Type B pancreatic cell (in vitro differentiated cells): ENCODE measurements at places on chromosomes 3 and 15. TPM values are rescaled to one million over a fixed set of nuclear protein-coding genes. Genes with fewer than 3 reads are reported as not detected.

- DNase-seq = no peak
- peaks cover 3% of the 10 kb centered on the region for H3K27me3 ChIP-seq
These were observed 1.5 kb upstream of the NEO1 start for GRCh38 chr15:73050561-73051295.

GRCh38 chr3:13538520-13539291 is 10.2 kb upstream of the FBLN2 start:
- peak overlapping the region; percentile 89 for H3K27ac ChIP-seq
- peaks cover 15% of the 10 kb centered on the region for H3K4me1 ChIP-seq
- no peak for DNase-seq
- H3K4me3 ChIP-seq = no peak overlapping the region
- no peaks in the 10 kb centered on the region for H3K27me3 ChIP-seq

GRCh38 chr15:39919748-39920509 is at the start of gene GPR176:
Gene GPR176 (minus strand): TSS chr15:39920266. CDS start chr15:39920026, 240 bp downstream.
- peaks cover 4% of the 10 kb centered on the region for H3K4me1 ChIP-seq
- peaks cover 48% of the 10 kb centered on the region for H3K27me3 ChIP-seq
- H3K4me3 ChIP-seq = peak within 1 kb of the TSS; percentile 91

DNA sequence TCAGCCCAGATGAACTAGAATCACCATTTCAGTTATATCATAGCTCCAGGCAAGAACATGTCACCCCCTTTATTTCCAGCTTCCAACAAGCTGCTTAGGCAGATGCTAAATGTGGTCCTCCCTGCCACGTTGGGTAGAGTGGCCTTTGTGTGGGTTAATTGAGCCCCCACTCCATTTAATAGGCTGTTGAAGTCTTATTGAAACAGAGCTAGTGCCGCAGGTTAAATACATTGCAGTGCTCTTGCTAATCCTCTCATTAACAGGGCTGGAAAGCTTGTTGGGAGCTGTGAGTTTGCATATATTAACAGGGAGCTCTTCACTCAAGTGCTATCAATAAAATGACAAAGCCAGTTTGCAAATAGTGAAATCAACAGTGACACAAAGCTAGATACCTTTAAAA is 248.4 kb upstream of the CMC1 start:
- H3K27ac ChIP-seq = no peak overlapping the region
- no peaks in the 10 kb centered on the region for H3K36me3 ChIP-seq

DNA sequence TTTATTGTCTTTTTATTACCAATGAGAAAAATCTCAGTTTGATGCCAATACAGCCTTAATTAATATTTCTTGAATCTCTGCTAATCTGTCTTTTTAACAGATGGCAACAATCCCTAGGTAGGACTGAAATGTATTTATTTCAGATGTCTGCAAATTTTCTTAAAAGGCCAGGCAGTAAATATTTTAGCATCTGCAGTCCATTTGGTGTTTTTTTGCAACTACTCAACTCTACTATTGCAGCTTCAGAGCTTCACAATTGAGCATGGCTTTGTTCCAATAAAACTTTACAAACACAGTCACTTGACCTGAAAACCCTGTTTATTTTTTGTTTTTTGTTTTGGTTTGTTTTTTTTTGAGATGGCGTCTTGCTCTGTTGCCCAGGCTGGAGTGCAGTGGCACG is 82.7 kb downstream of the RARB start:
- peaks cover 45% of the 10 kb centered on the region for H3K4me1 ChIP-seq
- H3K27ac ChIP-seq = no peak overlapping the region
- no peaks in the 10 kb centered on the region for H3K27me3 ChIP-seq

GRCh38 chr3:134618478-134619300 is 32.1 kb downstream of the KY start:
- H3K36me3 ChIP-seq = no peaks in the 10 kb centered on the region
- H3K4me3 ChIP-seq = no peak overlapping the region
- no peak overlapping the region for H3K27ac ChIP-seq
- no peak for DNase-seq

- no peaks in the 10 kb centered on the region for H3K27me3 ChIP-seq
- H3K27ac ChIP-seq = no peak overlapping the region
- H3K36me3 ChIP-seq = no peaks in the 10 kb centered on the region
- no peak for DNase-seq
- H3K4me1 ChIP-seq = peaks cover 41% of the 10 kb centered on the region
These were observed 6.0 kb downstream of the SPATA12 start for GRCh38 chr3:57066471-57066870.

Gene TMF1
- 34.6 and 47.6 TPM in 2 replicates for total RNA-seq

Gene TM4SF4
- total RNA-seq = 18.1 and 97.1 TPM in 2 replicates
